ENCODE measurements at places on chromosomes 7 and 10. TPM values are rescaled to one million over a fixed set of nuclear protein-coding genes. Genes with fewer than 3 reads are reported as not detected.

- no peak overlapping the region for H3K4me3 ChIP-seq
- H3K4me1 ChIP-seq, result no peaks in the 10 kb centered on the region
- H3K27ac ChIP-seq, result no peak overlapping the region
- H3K27me3 ChIP-seq, result no peaks in the 10 kb centered on the region
These were observed 233.1 kb downstream of the EBF3 start for GRCh38 chr10:129730993-129731325.

The FBXO24 gene
- total RNA-seq, result under 0.01 TPM

GRCh38 chr10:69451784-69452251, 553 bp downstream of the TSPAN15 start:
- H3K27ac ChIP-seq, result no peak overlapping the region
- peaks cover 10% of the 10 kb centered on the region for H3K27me3 ChIP-seq
- peak overlapping the region; percentile 71 for H3K4me3 ChIP-seq
- H3K4me1 ChIP-seq, result peaks cover 23% of the 10 kb centered on the region

DNA sequence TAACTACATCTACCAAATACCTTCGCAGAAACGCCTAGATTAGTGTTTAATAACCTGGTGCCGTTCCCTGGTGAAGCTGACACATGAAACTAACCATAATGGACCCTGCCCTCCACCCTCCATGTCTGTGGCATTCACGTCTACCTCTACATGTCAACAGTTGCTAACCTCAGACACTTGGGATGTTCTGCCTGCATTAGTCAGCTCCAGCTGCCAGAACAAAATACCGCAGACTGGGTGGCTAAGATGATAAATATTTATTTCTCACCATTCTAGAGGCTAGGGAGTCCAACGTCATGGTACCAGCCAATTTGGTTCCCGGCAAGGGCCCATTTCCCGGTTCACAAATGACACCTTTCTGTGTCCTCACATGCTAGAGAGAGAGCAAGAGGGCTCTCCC, 118.5 kb upstream of the CHST15 start:
- DNase-seq, result peak; percentile 11
- no peak overlapping the region for H3K4me3 ChIP-seq
- no peaks in the 10 kb centered on the region for H3K4me1 ChIP-seq
- no peaks in the 10 kb centered on the region for H3K36me3 ChIP-seq
- no peaks in the 10 kb centered on the region for H3K27me3 ChIP-seq
